ENCODE measurements at places on chromosomes 1 and 21. TPM values are rescaled to one million over a fixed set of nuclear protein-coding genes. Genes with fewer than 3 reads are reported as not detected.

The PLA2G4A gene
- total RNA-seq, result 11.2 TPM

The C1orf115 gene
- total RNA-seq, result 10.9 TPM

GRCh38 chr1:45846931-45847330, 43.5 kb downstream of the MAST2 start:
- H3K27me3 ChIP-seq, result no peaks in the 10 kb centered on the region
- no peak overlapping the region for H3K4me3 ChIP-seq
- H3K4me1 ChIP-seq, result peaks cover 11% of the 10 kb centered on the region
- no peaks in the 10 kb centered on the region for H3K36me3 ChIP-seq
- DNase-seq, result no peak

GRCh38 chr1:85502625-85503083, 37.7 kb upstream of the DDAH1 start:
- H3K27me3 ChIP-seq, result no peaks in the 10 kb centered on the region
- no peak overlapping the region for H3K27ac ChIP-seq
- H3K4me1 ChIP-seq, result peaks cover 14% of the 10 kb centered on the region
- no peaks in the 10 kb centered on the region for H3K36me3 ChIP-seq
- no peak overlapping the region for H3K4me3 ChIP-seq
- peak; percentile 82 for DNase-seq

- no peak for DNase-seq
- H3K27me3 ChIP-seq, result no peaks in the 10 kb centered on the region
- H3K4me3 ChIP-seq, result no peak overlapping the region
- H3K27ac ChIP-seq, result no peak overlapping the region
- H3K4me1 ChIP-seq, result no peaks in the 10 kb centered on the region
These were observed 56.4 kb upstream of the SAMSN1 start for GRCh38 chr21:14602382-14602958.

DNA sequence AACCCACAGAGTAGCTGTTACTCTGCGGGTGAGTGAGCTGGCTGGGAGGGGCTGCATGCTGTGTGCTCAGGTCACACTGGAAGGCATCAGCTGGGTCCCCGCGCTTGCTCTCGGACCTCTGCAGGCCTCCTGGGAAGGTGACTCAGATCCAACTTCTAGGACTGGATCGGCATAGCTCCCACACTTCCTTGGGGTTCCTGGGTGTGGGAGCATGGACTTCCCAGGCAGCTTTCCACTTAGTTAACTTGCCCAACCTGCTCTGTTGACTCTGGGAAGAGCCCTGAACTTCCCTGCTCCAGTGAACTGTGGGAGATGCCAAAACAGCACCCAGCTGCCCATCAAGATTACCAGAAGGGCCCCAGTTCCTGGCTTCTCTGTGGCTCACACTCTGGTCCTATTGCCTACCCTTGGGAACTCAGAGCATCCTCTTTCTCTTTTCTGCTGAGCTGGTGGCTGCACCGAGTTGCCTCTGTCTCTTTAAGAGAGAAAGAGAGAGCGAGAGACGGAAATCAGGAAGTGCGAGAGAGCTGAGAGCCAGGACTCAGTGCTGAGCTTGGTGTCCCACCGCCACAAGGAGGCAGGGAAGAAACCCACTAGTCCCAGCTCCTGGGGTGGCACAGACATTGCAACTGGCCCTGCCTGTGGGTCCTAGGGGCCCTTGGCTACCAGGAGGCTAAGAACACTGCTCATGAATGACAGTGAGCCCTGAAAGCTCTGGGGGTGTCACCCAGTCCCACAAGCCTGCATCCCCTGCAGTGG, at the start of gene IKBKE:
Gene IKBKE, plus strand, starts transcription at position 544 of the 759 bp plus-strand sequence. CDS start 2,752 bp downstream, outside the sequence.
- no peaks in the 10 kb centered on the region for H3K27me3 ChIP-seq
- peak within 1 kb of the TSS; percentile 24 for H3K4me3 ChIP-seq
- DNase-seq, result peak; percentile 55
- H3K27ac ChIP-seq, result peak within 1 kb of the TSS; percentile 61
- H3K36me3 ChIP-seq, result peaks cover 4% of the 10 kb centered on the region
- H3K4me1 ChIP-seq, result peaks cover 23% of the 10 kb centered on the region
